Prostate gland (tissue), 2 donors: ENCODE measurements at places on chromosomes 5 and 9. TPM values are rescaled to one million over a fixed set of nuclear protein-coding genes. Genes with fewer than 3 reads are reported as not detected.
A peak's percentile ranks its signal among the peaks of the same experiment; 100 is the strongest.

DNA sequence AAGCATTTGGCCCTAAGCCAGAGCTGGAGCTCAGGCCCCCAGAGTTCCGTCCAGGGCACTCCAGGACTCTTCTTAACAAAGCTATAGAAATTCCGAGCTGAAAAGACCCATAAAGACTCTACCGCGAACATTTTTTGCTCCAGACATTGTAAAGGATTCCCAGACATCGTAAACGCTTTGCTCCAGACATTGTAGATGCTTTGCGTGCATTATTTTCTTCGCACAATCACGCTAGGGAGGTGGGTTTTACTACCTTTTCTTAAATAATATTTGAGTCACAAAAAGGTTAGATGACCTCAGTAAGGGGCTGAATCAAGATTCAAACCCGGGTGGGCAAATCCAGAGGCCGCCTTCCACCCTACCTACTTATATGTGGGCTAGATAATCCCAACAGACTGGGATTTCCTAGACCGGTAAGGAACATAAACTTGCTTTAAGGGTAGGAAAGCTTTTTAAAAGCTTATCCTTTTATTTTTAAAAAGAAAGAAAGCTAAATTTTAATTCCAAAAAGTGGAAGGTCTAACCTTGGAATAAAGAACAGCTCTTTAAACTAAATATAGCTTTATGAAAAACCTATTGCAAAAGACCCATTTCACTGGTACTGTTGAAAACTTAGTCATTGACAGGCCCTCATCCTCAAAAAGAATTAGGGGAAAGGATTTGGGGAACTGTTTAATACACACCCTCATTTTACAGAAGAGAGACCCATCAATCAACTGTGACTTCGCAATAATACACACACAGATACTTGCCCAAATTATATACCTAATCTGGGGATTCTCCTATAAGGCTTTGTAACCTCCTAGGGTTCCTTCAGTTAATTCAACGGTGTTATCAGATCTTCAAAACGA, 822 bp upstream of the TNIP1 start:
- peak overlapping the region; percentile 77 for H3K4me3 ChIP-seq
- no peaks in the 10 kb centered on the region for H3K36me3 ChIP-seq
- no peaks in the 10 kb centered on the region for H3K4me1 ChIP-seq
- peak overlapping the region; percentile 90 for H3K27ac ChIP-seq

GRCh38 chr5:4758550-4758949, 381.6 kb upstream of the ADAMTS16 start:
- no peak for DNase-seq
- no peaks in the 10 kb centered on the region for H3K4me1 ChIP-seq
- no peak overlapping the region for H3K4me3 ChIP-seq

- DNase-seq = no peak
- H3K27ac ChIP-seq = no peak overlapping the region
- no peaks in the 10 kb centered on the region for H3K4me1 ChIP-seq
- no peaks in the 10 kb centered on the region for H3K27me3 ChIP-seq
- no peak overlapping the region for H3K4me3 ChIP-seq
These were observed 176.0 kb upstream of the TLE4 start for GRCh38 chr9:79395755-79396154.

GRCh38 chr9:127686461-127687393, 20.1 kb upstream of the CFAP157 start:
- H3K27ac ChIP-seq = no peak overlapping the region
- DNase-seq = no peak
- no peaks in the 10 kb centered on the region for H3K4me1 ChIP-seq
- H3K27me3 ChIP-seq = no peaks in the 10 kb centered on the region
- H3K36me3 ChIP-seq = no peaks in the 10 kb centered on the region

DNA sequence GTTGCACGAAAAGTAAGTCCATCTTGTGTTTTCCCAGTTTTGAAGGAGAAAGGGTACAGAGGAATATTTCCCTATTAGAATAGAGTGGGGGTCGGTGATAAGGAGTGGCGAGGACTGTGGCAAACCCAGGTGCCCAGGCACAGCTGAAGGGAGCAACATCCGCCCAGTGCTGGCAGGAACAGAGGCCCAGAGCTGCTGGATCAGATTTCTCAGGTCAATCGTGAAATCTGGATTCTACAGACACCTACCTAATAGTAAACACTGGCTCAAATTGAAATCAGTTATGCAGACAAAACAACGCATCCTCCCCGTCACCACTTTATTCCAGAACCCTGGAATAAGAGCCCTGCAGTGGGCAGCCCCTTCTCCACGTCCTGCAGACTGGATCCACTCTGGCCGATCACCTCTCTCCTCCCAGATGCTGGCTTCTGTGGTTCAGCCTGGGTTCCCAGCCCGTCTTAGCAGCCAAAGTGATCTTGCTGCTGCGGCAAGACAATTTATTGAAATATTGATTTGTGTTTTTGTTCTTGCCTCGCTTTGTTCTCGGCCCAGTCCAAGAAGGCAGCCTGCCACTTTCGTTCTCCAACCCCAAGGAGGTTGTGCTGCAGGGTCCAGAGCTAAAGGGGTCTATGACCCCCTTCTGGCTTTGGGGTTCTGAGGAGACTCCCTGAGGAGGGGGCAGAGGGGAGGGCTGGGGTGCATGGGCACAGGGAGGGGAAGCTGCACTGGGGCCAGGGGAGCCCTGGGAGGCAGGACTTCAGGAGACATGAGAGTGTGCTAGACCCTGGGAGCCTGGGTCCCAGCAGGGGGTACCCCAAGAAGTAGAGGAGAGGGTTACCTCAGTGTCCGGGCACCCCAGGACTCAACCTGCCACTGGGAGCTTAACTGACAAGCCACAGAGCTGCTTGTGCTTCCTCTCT, 103.3 kb downstream of the ZNF354C start:
- H3K36me3 ChIP-seq = no peaks in the 10 kb centered on the region
- H3K4me1 ChIP-seq = no peaks in the 10 kb centered on the region
- H3K27me3 ChIP-seq = no peaks in the 10 kb centered on the region
- H3K4me3 ChIP-seq = no peak overlapping the region
- H3K27ac ChIP-seq = no peak overlapping the region

DNA sequence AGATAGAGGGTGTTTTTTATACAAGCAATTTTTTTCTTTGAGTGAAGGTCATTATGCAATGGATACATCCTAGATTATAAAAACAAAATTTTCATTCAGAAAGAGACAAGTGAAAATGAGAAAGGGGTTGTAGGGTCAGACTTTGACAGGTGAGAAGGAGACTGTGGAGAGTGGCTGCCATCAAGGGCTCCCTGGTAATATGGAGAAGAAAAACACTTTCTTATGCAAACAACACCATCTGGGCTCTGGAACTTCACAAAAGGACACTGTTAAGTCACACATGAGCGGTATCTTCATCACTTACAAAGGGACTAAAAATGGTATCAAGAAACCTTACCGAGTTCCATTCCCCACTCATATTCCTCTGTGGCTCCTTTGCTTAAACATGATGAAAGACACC, 23.5 kb downstream of the C7 start:
- DNase-seq = no peak
- H3K4me1 ChIP-seq = no peaks in the 10 kb centered on the region
- H3K27me3 ChIP-seq = no peaks in the 10 kb centered on the region
- H3K36me3 ChIP-seq = no peaks in the 10 kb centered on the region
- H3K4me3 ChIP-seq = no peak overlapping the region

- no peak overlapping the region for H3K27ac ChIP-seq
- no peaks in the 10 kb centered on the region for H3K36me3 ChIP-seq
- no peaks in the 10 kb centered on the region for H3K4me1 ChIP-seq
- no peaks in the 10 kb centered on the region for H3K27me3 ChIP-seq
- no peak overlapping the region for H3K4me3 ChIP-seq
These were observed 21.5 kb downstream of the GFPT2 start for GRCh38 chr5:180331647-180331950.

- DNase-seq = no peak
- H3K4me1 ChIP-seq = no peaks in the 10 kb centered on the region
- no peaks in the 10 kb centered on the region for H3K36me3 ChIP-seq
- no peak overlapping the region for H3K4me3 ChIP-seq
These were observed 102.9 kb downstream of the BOD1 start for GRCh38 chr5:173513521-173513991.

DNA sequence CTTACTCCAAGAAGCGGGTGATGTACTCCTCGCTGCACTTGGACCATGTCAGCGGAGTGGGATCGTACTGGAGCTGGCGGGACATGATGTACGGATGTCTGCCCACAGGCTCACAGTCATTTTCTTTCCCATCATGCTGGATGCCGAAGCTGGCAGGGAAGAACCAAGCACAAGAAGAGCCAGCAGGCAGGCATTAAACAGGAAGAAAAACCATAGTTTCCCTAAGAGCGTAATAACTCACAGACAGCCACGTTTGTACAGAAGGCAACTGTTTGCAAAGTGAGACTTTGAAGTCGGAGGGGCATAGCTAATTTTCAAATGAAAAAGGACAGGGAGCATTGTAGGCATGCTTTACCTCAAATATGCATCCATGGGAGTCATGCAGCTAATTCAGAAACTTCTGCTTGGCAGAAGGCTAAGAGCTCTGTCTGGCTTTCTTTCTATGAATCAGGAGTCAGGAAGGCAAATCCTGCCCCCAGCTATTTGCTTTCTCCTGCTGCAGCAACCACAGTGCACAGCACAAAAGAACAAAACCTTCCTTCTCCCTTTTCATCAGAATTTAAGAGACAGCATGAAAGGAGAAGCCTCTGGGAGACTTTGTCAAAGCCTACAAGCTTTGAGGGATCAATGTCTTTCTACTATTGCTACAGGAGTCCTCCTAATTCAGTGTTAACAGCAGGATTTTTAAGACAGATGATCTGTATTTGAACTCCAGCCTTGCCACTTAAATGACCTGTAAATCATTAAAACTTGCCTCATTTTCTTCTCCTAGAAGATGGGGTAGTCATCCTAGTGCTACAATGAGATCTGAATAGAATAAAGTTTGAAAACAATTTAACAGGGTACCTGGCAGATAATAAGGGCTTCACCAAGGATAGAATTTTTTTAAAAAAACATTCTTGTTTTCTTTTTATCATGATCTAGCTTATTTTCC, 209.1 kb downstream of the TARS1 start:
- H3K27me3 ChIP-seq = no peaks in the 10 kb centered on the region
- H3K27ac ChIP-seq = no peak overlapping the region
- no peak for DNase-seq
- H3K4me3 ChIP-seq = no peak overlapping the region

DNA sequence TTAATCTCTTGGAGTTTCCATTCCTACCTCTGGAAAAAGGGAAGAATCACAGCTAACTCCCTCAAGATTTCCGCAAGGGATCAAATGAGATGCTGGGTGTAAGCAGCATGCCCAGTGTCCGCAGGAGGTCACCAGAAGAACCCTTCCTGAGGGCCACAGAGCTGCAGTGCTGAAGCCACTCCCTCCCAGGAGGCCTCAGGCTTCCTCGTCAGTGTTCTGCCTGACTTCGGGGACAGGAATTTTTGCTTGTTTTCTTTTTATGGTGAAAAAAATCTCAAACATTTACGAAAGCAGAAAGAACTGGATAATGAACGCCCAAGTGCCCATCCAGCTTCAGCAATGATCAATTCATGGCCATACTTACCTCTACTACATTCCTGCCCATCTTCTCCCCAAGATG, 183.0 kb downstream of the CDK5RAP2 start:
- no peak overlapping the region for H3K27ac ChIP-seq
- H3K4me1 ChIP-seq = no peaks in the 10 kb centered on the region
- H3K4me3 ChIP-seq = no peak overlapping the region
- H3K27me3 ChIP-seq = no peaks in the 10 kb centered on the region
- H3K36me3 ChIP-seq = peaks cover 8% of the 10 kb centered on the region
- no peak for DNase-seq

HMMR gene
- total RNA-seq = 1.7 TPM

GRIN1 gene
- total RNA-seq = 1.8 TPM

LHX3 gene
- 1.3 TPM for total RNA-seq

SLC36A3 gene
- 0.28 TPM for total RNA-seq

NEUROG1 gene
- total RNA-seq = not detected

IRX1 gene
- 0.87 TPM for total RNA-seq
